T follicular helper cell (primary cell): ENCODE measurements at places on chromosomes 12 and 14.
A peak's percentile ranks its signal among the peaks of the same experiment; 100 is the strongest.

DNA sequence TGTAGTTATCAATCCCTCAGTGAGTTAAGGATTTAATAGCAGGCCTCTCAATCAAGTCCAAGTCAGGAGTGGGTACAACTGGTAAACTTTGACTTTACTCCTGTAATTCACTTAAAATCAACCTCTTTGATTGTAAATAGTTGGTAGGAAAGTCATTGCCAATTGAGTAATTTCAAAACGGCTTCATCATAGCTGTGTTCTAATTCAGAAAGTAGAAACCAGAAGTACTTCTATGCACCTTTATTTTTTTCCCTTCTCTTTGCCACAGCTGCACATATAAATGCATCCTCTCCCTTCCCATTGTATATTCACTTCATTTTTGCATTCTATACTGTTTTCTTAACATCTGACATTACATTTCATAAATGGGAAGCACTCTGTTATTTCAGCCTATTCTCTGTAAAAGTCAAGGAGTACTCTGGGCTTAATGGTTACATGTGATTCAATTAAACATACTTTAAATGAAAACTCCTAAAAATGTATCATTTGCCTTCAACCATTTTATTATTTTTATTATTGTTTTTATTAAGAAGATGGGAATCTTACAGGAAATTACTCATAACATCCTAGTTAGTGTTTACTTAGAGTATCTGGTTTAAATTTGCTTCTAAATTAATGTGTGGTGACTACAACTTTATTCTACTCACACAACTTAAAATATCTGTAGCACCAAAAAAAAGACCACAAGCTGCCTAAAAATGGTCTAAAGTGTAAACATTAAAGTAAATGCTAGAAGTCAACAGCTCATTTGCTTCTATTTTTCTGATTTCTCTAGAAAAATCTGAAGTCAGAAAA lies 171.2 kb downstream of the CEP128 start:
- DNase-seq, result no peak

GRCh38 chr12:109291117-109291516 lies 18.0 kb downstream of the FOXN4 start:
- DNase-seq, result no peak

- no peak for DNase-seq
These were observed 582 bp downstream of the LRRIQ1 start for GRCh38 chr12:85036733-85037132.

- no peak for DNase-seq
These were observed 58.3 kb upstream of the EEA1 start for GRCh38 chr12:92987362-92987761.

- no peak for DNase-seq
These were observed 15.4 kb downstream of the GSC start for GRCh38 chr14:94754391-94754942.

GRCh38 chr14:54538055-54538454 lies 28.3 kb downstream of the CGRRF1 start:
- DNase-seq, result no peak

GRCh38 chr12:17992002-17992656 lies 97.9 kb downstream of the RERGL start:
- DNase-seq, result no peak

GRCh38 chr14:21263284-21264024 lies 5.8 kb downstream of the HNRNPC start:
- no peak for DNase-seq

GRCh38 chr12:83039413-83039812 lies 352.7 kb downstream of the TMTC2 start:
- DNase-seq, result no peak

- no peak for DNase-seq
These were observed 74.4 kb downstream of the ALG10B start for GRCh38 chr12:38391007-38391406.

- no peak for DNase-seq
These were observed 7.3 kb upstream of the CNTN1 start for GRCh38 chr12:40684986-40685385.

GRCh38 chr12:112149596-112149995 lies 24.2 kb downstream of the TRAFD1 start:
- no peak for DNase-seq

- DNase-seq, result no peak
These were observed 22.4 kb upstream of the PDE1B start for GRCh38 chr12:54526812-54527630.

GRCh38 chr14:90489306-90489705 lies 92.5 kb downstream of the CALM1 start:
- no peak for DNase-seq

DNA sequence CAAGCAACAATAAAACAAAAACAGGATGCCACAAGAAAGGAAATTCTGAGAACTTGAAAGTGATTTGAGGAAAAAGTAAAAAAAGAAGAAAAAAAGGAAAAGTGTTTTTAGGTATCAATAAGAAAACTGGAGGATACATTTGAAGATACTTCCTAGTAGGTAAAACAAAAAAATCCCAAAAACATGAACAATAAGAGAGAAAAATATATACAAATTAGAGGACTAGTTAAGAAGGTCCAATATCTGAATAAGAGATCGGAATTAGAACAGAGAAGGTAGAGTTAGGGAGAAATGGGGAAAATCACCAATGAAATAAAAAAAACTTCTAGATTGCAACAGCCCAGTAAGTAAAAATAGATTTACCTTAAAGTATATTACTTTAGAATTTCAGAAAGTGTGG lies 8.8 kb downstream of the DEPDC4 start:
- DNase-seq, result no peak

DNA sequence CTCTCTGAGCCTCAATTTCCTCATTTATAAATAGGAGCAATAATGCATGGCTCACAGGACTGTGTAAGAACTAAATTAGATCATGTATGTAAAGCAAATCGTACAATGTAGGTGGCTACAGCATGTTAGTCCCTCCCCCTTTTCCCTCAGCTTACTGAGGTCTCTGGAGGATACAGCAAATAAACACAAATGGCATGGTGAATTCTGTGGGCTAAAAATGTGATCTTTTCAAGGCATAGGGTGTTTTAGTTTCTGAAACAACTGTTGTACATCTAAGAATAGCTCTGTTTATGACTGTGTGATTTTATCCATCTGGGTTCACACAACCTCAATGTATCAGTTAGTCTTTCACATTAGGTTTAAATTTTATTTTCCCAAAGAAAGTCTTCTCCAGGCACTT lies 121.2 kb upstream of the PLEKHG7 start:
- DNase-seq, result no peak

GRCh38 chr12:32010631-32011336 lies 51.6 kb downstream of the RESF1 start:
- no peak for DNase-seq

GRCh38 chr14:83253870-83254269 lies 1720.2 kb upstream of the SEL1L start:
- DNase-seq, result no peak

GRCh38 chr14:106222731-106223130 lies 696.3 kb downstream of the TMEM121 start:
- DNase-seq, result no peak

DNA sequence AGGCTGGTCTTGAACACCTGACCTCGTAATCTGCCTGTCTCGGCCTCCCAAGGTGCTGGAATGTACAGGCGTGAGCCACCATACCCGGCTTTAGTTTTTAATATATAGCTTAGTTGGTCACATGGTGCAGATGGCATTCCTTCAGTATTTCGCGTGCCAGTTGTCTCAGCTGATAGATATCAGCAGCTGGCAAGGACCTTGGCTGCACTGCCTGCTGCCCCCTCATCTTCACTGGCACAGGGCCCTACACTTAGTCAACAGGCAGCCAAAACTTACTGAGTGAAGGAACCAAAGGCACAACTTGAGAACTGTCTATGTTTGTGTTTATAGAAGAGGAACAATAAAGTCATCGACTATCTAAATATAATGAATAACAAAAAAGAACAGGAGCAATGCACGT lies 31.0 kb downstream of the EID3 start:
- DNase-seq, result no peak

DNA sequence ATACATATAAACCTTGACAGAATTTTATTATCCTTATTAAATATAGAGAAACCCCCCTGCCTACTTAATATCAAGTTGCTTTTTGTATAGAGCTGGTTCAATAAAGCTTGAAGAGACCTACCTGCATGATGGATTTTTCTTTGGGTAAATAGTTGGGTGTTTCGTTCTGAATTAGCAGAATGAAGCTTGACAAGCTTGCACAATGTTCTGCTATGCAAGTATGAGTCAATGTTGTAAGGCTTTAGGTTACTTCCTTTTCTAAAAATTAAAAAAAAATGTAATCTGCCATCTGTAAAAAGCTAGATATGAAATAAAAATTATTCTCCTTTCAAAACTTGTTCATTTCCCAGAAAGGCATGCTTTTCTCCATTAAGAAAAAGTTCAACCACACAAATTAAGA lies 1662.6 kb upstream of the SEL1L start:
- DNase-seq, result no peak

DNA sequence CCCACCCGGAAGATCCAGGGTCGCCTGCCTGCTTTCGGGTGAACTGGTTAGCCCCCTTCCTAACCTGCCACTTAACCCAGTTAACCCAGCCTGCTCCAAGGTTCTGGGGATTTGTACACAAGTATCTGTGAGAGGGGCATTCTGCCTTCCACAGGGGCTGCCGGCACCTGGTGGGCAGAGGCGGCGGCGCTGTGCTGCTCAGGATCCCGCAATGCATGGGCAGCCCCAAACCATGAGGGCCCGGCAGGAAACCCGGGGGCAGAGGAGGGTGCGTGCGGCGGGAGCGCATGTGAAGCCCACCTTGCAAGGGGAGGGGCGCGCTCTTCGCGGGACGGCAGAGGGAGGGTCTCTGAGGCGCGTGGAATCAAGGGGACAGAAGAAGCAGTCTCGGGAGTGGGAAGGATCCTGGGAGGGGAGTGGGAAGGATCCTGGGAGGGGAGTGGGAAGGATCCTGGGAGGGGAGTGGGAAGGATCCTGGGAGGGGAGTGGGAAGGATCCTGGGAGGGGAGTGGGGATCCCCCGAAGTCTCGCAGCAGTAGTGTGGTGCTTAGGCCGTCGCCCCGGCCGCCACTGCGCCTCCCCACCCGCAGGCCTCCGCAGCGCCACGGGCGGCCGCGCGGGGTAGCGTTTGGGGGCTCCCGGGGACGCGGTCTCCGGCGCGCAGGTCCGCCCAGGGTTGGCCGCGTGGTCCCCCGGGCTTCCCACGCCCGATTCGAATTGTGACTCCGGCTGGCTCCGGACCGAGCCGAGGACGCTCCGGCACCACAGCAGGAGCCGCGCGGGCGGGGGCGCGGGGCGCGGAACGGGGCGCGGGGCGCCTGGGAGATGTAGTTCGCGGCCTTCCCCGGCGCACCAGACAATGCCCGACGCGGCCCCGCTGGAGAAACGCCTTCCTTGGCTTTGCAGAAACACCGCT lies 4.9 kb upstream of the MTA1 start:
- peak; percentile 28 for DNase-seq

- no peak for DNase-seq
These were observed 152.2 kb upstream of the BMP4 start for GRCh38 chr14:54108481-54109471.

DNA sequence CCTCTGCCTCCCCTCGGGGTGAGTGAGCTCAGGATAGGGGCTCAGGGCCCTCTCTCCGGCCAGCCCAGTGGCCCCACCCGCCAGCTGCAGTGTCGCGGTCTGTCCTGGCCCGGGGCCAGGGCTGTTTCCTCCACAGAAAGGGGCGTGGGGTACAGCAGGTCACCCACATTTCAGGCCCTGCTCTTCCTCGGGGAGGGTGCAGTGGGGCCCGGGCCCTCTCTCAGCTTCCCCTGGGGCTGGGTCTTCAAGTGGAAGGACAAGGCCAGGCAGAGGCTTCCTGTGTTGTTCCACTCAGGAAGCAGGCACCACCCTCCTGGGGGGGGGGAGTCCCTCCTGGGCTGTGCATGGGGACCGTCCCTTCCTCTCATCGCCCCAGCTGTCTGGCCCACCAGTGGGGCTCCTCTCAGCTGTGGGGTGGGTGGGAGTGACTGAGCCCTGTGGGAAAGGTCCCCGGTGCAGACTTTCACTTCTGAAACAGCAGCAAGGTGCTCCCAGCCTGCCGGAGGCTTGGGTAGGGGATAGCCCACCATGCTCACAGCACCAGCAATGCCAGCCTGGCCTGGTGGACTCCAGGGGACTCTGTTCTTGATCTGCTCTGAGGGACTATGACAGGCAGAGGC lies 3.7 kb downstream of the GPR132 start:
- DNase-seq, result no peak

- peak; percentile 78 for DNase-seq
These were observed at the start of gene GABARAPL1 for GRCh38 chr12:10212739-10213131. GABARAPL1 (plus strand) TSS chr12:10212877; CDS start chr12:10213130, 253 bp downstream.

GRCh38 chr14:105153331-105153731 lies 15.2 kb downstream of the JAG2 start:
- no peak for DNase-seq

- no peak for DNase-seq
These were observed 119.6 kb downstream of the GCH1 start for GRCh38 chr14:54782751-54783659.

DNA sequence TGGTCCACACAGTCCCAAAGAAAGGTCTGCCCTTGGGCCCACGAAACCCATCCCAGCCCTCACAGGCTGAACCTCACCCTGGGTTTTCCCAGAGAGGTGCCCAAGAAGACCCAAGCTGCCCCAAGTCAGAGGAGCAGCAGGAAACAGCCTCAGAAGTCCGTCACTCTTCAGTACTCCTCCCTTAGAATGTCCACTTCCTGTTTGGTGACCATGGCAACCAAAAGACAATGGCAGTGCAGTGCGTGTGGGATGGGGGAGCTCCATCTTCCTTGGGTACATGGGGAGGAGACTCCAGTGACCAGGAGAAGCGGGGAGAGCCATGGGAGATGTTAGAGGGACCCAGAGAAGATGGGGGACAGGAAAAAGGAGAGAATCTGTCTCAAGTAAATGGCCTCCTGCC lies 11.3 kb downstream of the SELPLG start:
- no peak for DNase-seq

DNA sequence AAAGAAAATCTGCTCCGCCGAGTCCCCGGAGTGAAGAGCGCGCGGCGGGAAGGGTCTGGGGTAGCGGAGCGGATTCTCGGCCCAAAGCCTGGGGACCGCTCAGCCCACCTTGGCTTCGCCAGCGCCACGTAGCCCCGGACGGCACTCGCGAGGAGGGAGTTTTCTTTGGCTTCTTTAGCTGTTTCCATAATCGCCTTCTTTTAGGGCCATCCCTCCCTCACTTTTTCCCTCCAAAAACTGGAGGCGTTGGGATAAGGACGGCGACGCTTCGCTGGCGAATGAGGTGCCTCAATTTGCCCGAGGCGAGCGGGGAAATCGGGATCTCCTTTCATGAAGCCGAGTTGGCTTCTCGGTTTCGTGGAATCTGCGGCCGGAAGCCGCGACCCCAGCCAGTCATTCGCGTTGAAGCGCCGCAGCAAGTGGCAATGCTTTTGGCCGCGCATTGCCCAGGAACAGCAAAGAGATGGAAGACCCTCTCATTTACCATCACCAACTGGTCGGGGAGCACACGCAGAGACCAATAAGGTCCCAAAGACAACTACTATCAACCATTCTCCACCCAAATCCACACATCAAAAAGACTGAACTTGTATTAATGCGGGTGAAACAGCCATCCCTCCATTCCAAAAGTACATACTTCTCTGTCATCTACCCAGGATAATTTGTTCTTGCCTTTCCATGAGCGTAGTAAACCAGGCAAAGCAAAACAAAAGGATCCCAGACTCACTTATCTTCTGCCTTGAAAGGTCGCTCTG lies 8.4 kb upstream of the SIX1 start:
- DNase-seq, result no peak

GRCh38 chr14:100547633-100548294 lies 39.5 kb downstream of the BEGAIN start:
- peak; percentile 59 for DNase-seq
